DMS79 (cell line): ENCODE measurements at places on chromosomes 1 and 21.

DNA sequence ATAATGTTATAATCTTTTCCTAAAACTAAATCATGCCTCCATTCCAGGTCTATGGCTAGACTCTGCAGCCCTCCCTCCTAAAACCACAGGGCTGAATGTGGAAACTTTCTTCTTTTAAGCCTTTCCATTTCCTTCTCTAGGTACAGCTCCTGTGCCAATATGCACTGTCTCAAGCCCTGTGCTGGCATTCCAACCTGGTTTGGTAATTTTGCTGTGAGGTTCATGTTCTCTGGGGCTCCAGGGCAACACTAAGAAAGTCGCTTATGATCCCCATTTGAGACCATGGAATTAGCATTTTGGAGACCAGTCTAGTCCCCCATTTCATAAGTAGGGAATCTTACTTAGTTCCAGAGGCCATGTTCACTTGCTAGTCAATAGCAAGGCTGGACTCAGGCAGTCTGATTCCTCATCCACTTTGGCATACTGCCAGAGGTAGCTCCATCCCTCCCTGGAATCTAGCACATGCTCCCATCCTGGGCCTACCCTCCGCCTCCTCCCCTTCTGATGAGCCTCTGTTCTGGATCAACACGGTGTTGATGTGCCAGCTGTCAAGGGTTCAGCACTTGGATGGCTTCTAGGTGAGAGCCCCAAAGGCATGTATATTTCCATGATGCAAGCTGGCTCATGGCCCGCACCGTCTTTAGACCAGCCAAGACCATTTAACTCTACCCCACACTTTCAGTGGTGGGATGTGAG is 36.5 kb downstream of the ZMYND12 start:
- DNase-seq = no peak

GRCh38 chr1:204127597-204128242 is 24.1 kb downstream of the ETNK2 start:
- DNase-seq = peak; percentile 15

DNA sequence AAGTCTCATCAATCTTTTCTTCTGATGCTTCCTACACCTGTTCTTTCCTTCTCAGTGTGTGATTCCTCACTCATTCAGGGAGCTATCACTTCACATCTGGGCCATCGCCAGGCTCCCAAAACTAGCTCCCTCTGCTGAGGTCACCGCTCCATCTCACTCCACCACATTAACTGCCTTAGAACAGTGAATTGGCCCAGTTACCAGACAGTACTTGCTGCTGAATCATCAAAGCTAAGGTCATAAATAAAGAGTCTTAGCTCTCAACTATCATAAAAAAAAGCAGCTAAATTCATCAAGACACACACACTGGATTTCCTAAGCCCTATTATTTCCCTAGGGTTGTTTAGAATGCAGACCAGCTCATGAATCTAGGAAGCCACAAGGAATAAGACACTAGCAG is 18.8 kb upstream of the SRM start:
- DNase-seq = no peak

DNA sequence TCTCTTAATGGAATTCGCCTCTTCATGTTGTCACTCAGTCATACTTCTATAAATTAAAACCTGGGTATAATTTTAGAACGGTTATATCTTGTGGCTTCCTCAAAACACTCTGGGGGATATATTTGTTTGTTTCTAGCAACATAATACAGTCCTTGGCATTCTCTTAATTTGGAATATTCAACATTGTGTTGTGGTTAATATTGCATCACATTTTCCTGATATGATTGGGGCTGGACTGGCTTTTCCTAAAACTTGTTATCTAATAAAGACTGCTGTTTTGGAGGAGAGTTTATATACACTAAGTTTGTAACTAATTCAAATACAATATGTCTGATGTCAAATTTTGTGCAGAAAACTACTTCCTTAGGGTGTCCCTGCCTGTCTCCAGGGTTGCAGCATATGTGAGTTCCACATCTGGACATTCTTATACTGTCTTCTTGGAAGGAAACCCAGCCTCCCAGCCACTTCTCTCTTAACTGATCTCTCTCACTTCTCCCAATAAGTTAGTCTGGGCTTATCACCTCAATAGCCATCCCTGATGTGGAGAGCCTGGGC is 892.6 kb downstream of the MRPL39 start:
- DNase-seq = no peak

- no peak for DNase-seq
Measured at GRCh38 chr1:15951341-15952153, 24.4 kb downstream of the ZBTB17 start.

DNA sequence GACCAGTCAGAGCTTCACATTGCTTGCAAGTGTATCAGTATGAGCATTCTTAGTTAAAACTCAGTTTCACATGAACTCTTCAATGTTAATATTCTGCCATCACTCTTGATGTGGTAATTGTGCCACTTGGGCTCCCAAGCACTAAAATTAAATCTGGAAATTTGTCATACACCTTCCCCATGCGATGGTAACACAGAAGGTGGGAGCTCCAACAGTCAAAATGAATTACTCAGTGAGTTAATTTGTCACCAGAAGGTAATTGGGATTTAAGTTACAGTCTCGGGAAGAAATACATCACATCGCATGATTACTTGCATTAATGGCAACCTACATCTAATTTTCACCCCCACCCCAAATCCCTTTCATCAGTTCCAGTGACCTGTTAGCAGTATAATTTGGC is 376.5 kb upstream of the DAB1 start:
- DNase-seq = no peak

- no peak for DNase-seq
Measured at GRCh38 chr1:221548942-221549341, 192.9 kb downstream of the DUSP10 start.

GRCh38 chr1:87305762-87306161 is 22.9 kb upstream of the LMO4 start:
- DNase-seq = no peak

- no peak for DNase-seq
Measured at GRCh38 chr1:32980080-32980479, 15.5 kb upstream of the RNF19B start.

- no peak for DNase-seq
Measured at GRCh38 chr1:172627702-172628101, 31.2 kb upstream of the FASLG start.

GRCh38 chr1:231866392-231867331 is 240.1 kb downstream of the DISC1 start:
- DNase-seq = no peak

DNA sequence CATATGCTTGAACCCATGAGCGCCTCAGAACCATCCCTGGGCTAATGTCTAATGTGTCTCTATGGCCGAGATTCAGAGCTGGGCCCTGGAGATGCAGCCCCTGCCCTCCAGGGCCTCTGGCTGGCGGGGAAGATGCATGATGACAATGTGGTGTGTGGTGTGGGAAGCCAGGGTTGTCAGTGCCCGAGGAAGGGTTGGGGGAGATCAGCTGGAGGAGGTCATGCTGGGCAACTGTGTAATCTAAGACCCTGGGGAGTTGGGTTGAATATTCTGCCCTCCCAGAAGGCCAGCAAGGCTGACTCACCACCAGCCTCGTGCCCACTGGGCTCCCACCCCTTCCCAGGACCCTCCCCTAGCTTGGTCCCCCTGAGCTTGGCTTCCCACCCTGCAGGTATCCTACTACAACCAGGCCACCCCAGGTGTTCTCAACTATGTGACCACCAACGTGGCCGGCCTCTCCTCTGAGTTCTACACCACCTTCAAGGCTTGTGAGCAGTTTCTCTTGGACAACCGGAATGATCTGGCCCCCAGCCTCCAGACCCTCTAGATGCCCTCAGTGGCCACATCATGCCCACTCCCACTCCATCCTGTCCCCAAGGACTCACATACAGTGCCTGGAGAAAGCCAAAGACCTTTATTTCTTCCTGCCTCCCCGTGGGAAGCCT is 14.6 kb downstream of the FAM151A start:
- DNase-seq = no peak

DNA sequence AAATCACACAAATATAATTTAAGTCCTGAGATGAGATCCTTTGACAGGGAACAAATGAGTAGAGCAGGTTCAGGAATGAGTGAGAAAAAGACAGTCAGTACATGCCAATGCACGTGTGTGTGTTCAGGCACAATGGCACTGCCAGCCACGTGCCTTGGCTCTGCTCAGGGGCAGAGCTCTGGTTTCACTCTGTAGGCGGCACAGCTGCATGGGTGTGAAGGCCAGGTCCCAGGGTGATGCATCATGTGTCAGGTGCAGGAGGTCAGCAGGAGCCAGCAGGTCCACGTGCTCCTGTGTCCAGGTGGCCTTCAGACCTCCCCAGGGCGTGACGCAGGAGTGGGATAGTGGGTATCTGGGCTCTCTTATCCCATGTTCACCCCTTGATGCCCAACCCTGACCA is 386.1 kb downstream of the KCNH1 start:
- DNase-seq = no peak

DNA sequence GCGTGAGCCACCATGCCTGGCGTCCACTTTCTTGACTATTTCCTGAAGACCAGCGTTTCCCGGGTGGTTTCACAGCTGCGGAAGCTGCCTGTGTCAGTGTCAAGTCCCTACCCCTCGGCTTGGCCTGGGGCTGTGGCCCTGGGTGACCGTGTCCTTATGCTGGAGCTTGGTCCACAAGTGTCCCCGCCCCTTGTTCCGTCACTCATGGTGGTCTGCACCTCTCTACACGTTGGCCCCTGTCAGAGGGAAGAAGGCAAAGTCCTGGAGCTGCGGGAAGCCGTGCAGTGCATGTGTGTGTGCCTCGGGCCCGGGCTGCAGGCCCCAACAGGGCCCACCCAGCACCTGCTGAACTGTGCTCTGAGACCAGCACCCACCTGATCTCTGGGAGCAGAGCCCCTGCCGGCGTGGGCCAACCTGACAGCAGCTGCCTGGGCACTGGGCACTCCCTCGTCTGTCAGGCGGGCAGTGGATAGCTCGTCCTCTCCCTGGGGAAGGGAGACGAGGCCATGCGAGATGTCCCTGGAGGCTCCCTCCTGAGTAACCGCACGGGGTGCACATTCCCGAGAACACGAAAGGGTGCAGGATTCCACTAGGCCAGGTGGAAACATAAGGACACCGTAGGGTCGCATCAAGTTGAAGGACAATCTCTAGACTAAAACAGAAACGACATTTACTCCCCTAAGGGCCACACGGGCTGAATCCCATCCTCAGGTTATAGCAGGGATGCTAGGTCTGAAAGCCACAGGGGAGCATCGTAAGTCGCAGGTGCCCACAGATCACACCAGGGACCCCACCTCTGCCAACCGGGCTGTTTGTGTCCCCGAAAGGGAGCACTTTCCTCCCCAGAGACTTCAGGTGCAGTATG is 2.4 kb upstream of the C1orf159 start:
- no peak for DNase-seq

DNA sequence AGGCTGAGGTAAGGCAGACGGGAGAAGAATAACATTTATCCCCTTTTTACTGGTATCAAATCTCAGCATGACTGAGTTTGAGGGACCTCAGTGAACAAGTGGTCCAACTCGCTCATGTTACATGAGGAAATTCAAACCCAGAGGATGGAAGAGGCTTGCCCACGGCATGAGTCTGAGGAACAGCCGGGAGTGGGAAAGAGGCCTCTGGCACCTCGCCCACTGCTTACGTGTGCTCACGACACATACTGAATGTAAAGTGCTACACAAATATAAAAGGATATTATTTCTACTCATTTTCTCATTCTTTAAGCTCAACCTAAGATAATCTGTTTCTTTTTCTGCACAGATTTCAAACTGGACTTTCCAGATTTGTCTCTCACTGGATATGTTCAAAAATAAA is 14.7 kb downstream of the BEND5 start:
- no peak for DNase-seq

DNA sequence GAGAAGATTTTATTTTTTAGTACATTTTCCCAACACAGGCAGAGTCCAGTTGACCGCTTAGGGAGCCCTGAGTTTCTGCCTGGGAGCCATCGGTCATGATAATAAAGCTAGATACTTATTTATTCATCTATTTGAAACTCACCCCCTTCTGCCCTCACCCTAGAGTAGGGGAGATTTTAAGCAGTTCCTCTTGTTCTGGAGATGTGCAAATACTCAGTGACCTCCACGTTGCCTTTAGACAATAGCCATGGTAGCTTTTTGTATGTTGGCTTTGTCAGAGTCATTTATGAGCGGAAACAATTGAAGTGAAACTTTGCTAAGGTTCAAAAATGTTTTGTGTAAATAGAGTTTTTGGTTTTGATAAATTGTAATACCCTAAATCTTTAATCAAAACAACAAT is 45.7 kb upstream of the PLPPR4 start:
- DNase-seq = no peak

DNA sequence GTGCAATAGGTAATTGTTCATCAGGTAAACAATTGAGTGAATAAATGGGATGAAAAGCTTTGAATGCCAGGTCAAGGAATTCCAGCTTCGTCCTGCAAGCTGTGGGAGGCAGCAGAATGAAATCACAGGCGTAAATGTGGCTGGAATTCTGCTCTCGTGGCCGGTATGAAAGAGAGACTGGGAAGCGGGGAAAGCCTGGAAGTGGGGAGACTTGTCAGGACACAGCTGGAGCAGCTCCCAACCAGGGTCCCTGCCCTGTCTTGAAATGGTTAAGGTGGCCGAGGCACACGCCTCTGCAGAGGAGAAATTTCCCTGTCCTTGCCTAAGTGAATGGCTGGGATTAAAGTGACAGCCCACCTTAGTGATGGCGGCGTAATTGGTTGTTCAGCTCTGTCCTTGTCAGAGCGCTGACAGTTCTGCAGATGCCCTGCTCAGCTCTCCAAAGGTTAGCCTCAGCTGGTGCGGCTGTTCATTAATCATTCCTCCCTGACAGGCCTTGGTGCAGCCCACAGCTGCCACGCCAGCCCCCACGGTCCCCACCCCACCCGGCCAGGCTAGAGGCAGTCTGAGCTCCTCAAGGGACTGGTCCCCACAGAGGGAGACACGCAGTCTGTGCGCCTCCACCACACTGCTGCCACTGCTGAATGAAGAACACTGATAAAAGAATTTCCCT is 398.3 kb upstream of the POU3F1 start:
- DNase-seq = no peak

- DNase-seq = no peak
Measured at GRCh38 chr1:57192222-57192621, 226.4 kb upstream of the C8B start.

GRCh38 chr1:217553949-217554509 is 76.9 kb downstream of the GPATCH2 start:
- no peak for DNase-seq
